ENCODE measurements at places on chromosomes 6 and 20. TPM values are rescaled to one million over a fixed set of nuclear protein-coding genes. Genes with fewer than 3 reads are reported as not detected.

Gene BIRC7
- 12.7 TPM for total RNA-seq

DNA sequence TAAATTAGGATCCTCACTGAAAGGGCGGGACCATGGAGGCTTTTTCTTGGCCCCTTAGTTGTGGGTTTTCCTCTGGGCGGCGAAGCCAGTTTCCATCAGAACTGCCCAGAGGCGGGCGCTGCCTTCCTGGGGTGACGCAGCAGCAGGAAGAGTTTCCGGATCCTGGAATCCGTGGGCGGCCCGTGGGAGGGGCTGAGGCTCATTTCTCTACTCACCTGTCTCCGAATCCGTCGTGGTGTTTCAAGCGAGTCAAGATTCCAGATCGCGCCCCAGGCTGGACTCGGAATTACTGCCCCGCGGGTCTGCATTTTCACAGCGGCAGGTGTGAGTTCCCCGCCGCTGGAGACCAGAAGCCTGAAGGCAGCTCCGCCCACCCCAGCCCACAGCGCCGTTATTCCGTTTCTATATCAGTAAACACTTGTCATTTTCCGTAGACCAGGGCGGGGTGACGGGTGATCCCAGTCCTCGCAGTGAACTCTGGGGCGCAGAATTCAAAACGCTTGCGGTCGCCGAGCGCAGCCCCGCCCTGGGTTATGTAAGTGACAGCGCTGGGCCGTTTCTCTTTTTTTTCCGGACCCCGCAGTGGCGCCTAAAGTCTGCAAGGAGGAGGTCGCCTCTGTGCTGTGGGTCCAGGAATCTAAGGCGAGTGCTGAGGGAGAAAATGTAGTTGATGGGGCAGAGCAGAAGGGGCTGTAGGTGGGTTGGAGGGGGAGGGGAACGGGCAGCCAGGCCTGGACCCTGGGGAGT, 27.2 kb upstream of the POU5F1 start:
- peak overlapping the region; percentile 39 for H3K4me3 ChIP-seq
- DNase-seq: peak; percentile 95
- peaks cover 10% of the 10 kb centered on the region for H3K4me1 ChIP-seq
- no peaks in the 10 kb centered on the region for H3K27me3 ChIP-seq

DNA sequence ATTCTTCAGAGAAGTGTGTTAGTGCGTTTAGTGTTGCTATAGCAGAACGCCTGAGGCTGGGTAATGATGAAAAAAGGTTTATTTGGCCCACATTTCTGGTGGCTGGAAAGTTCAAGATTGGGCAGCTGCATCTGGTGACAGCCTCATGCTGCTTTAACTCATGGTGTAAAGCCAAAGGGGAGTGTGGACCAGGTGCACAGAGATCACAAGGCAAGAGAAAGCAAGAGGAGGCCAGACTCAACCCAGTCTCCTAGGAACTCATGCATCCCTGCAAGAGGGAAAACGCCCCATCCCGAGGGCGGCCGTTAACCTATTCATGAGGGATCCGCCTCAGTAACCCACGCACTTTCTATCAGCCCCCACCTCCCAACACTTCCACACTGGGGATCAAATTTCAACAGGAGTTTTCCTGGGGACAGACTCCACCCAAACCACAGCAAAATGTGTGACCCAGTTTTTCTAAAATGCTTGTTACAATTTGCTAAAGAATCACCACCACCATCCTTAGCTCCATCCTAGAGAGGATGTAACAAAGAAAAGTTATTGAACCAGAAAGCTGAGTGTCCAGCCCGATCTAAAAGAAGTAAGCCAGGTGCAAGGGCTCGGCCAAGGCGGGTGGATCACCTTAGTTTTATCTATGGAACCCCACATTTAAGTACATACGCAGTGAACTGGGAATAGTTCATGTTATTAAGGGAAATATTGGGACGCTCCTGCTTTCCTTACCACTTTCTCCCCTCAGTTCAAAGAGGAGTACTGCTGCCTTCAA, 164.8 kb downstream of the QKI start:
- DNase-seq: no peak
- H3K4me3 ChIP-seq: no peak overlapping the region
- H3K4me1 ChIP-seq: peaks cover 7% of the 10 kb centered on the region
- H3K27ac ChIP-seq: no peak overlapping the region

DNA sequence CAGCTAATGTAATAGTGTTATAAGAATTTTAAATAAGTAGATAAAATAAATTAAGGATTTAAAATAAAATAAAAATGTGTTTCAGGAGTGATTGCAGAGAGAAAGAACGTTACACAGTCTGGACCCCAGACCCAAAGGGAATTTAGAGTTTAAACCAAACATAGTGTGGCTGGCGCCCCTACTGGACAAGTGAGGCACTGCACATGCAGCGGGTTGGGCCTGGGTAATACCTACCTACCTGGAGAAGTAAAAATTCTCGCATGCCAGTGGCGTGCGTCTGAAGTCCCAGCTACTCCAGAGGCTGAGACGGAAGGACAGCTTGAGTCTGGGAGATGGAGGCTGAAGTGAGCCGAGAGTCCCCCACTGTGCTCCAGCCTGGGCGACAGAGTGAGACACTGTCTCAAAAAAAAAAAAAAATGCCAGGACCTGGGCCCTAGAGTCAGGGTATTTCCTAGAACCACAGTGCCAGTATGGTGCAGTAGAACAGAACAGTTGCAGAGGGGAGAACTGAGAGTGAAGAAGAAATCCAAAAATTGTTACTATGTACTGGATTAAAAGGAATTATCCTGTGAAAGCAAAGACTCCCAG, 71.4 kb upstream of the TCF21 start:
- H3K4me3 ChIP-seq: no peak overlapping the region
- no peaks in the 10 kb centered on the region for H3K4me1 ChIP-seq
- DNase-seq: peak; percentile 16
- H3K27ac ChIP-seq: no peak overlapping the region

- no peaks in the 10 kb centered on the region for H3K4me1 ChIP-seq
- no peak for DNase-seq
- H3K36me3 ChIP-seq: no peaks in the 10 kb centered on the region
- H3K27me3 ChIP-seq: peaks cover 17% of the 10 kb centered on the region
- no peak overlapping the region for H3K4me3 ChIP-seq
- no peak overlapping the region for H3K27ac ChIP-seq
Observed at GRCh38 chr20:63441136-63442099, 31.0 kb downstream of the KCNQ2 start.

DNA sequence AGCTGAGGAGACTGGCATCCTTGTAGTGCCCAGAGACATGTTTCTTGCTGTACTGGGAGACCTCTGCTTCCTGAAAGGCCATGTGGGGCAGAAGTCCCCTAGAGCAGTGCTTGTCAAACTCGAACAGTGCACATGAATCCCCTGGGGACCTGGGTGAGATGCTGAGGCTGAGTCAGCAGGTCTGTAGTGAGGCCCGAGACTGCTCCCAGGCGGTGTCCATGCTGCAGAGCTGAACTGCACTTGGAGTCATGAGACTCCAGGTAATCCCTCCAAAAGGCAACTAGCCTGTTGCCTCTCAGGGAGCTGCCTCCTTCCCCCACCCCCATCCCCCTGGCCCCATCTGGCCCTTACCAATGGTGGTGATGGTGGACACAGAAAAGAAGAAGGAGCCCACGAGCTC, 3.7 kb downstream of the KCNK17 start:
- DNase-seq: no peak
- no peak overlapping the region for H3K27ac ChIP-seq
- no peak overlapping the region for H3K4me3 ChIP-seq
- no peaks in the 10 kb centered on the region for H3K4me1 ChIP-seq
- peaks cover 44% of the 10 kb centered on the region for H3K27me3 ChIP-seq
- no peaks in the 10 kb centered on the region for H3K36me3 ChIP-seq

DNA sequence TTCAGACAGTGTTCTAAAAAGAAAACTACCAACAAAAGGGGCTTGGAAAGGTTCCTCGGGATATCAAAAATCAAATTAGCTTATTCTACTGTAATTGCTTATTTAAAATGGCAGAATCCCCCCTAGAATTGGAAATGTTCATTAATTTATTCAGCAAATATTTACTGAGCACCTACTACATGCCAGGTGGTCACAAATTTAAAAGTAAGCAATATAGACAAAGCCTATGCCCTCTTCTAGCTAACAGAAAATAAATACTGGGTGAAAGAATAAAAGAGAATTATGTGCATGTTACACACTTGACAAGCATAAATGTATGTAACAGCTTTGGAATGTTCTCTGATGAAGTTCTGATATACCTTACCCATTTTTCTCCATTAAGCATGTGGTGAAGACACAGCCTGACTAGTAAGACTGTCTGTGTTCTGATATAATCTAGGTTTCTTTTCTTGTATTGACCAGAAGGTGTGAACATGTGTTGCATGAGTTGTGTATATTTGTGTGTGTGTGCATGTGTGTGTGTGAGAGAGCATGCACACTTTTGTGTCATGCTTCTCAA, 606.7 kb upstream of the CITED2 start:
- no peaks in the 10 kb centered on the region for H3K27me3 ChIP-seq
- DNase-seq: no peak
- no peak overlapping the region for H3K4me3 ChIP-seq
- peak overlapping the region; percentile 69 for H3K27ac ChIP-seq
- no peaks in the 10 kb centered on the region for H3K36me3 ChIP-seq

DNA sequence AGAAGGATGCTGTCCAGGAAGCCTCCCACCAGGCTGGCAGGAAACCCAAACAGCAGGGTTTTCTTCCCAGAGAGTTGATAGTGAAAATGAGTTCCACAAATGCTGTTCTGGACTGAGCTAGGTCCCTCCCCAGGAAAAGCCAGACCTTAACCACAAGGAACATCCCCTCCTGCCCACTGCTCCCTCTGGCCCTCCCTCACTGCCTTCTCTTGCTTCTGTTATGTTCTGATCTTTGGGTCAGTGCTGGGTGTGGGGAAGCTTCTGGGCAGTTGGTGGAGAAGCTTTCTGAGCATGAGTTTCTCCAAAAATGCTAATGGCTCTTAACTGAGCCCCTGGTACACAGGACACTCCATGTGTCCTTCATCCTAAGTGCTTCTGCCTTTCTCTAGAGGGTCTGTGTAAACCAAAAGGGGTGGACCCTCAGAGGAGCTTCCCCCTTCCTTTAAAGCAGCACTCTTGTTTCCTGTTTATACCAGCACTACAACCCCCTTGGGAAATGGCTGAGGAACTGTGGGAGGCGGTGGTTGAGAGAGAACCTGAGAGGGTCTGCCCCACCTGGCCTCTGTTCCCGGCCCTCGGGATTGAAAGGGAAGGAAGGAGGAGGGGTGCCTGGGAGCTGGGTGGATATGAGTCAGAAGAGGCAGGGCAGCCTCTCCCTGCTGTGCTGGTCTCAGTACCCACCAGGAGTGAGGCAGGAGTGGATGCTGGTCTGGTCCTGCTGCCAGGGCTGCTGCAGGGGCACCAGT, 42.0 kb downstream of the CDS2 start:
- no peaks in the 10 kb centered on the region for H3K27me3 ChIP-seq
- DNase-seq: no peak
- H3K27ac ChIP-seq: peak overlapping the region; percentile 24
- no peak overlapping the region for H3K4me3 ChIP-seq
- no peaks in the 10 kb centered on the region for H3K36me3 ChIP-seq

DNA sequence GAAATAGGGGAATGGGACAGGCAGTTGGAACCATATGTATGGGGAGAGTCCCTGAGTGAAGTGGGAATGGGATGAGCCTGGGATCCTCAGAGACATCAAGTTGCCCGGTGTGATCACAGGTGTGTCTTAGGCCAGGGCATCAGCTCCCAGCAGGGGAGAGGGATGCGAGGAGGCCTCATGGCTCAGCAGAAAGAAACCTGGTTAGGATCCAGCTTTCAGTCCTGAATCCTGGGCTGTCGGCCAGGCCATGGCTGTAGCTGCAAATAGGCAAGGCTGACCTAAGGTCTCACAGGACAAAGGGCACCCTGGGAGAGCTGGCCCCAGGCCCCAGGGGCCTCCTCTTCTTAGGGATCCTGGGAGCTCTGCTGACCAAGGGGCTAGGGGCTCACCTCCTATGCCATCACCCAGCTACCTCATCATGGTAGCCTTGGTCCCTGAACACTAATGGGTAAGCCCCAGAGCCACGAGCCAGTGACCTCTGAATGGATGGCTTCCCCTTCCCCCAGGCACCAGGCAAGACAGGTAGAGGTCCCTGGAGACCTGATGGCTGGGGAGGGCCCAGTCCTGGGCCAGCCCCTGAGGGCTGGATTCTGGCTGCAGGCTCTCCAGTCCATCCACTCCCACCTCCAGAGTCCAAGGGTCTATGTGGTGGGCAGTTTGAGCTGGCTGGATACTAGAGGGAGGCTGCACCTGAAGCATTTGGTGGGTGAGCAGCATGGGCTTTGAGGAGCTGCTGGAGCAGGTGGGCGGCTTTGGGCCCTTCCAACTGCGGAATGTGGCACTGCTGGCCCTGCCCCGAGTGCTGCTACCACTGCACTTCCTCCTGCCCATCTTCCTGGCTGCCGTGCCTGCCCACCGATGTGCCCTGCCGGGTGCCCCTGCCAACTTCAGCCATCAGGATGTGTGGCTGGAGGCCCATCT, at the start of gene SLC22A7:
SLC22A7 (plus strand) TSS at position 617 of the 921 bp plus-strand sequence; CDS start at position 716, 99 bp downstream.
- H3K4me1 ChIP-seq: no peaks in the 10 kb centered on the region
- H3K27ac ChIP-seq: no peak within 1 kb of the TSS
- H3K27me3 ChIP-seq: peaks cover 3% of the 10 kb centered on the region
- no peak for DNase-seq
- no peaks in the 10 kb centered on the region for H3K36me3 ChIP-seq
- no peak within 1 kb of the TSS for H3K4me3 ChIP-seq

DNA sequence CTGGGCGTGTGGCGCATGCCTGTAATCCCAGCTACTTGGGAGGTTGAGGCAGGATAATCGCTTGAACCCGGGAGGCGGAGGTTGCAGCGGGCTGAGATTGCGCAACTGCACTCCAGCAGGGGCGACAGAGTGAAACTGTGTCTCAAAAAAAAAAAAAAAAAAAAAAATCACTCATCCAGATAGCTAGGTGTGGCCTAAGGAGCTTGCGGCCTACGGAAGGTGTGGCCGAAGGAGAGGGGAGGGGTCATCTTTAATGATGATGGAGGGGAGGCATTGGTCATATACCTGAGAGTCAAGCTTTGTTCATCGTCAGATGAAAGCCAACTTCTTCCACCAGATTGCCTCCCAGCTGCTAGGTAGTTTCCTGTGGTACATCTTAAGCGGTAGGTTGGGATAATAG, 801 bp upstream of the PPARD start:
- H3K36me3 ChIP-seq: no peaks in the 10 kb centered on the region
- H3K27me3 ChIP-seq: peaks cover 4% of the 10 kb centered on the region
- no peak overlapping the region for H3K27ac ChIP-seq
- H3K4me3 ChIP-seq: no peak overlapping the region

GRCh38 chr6:82681119-82681714, 317.6 kb downstream of the TPBG start:
- no peak overlapping the region for H3K27ac ChIP-seq
- no peak overlapping the region for H3K4me3 ChIP-seq
- no peaks in the 10 kb centered on the region for H3K36me3 ChIP-seq

DNA sequence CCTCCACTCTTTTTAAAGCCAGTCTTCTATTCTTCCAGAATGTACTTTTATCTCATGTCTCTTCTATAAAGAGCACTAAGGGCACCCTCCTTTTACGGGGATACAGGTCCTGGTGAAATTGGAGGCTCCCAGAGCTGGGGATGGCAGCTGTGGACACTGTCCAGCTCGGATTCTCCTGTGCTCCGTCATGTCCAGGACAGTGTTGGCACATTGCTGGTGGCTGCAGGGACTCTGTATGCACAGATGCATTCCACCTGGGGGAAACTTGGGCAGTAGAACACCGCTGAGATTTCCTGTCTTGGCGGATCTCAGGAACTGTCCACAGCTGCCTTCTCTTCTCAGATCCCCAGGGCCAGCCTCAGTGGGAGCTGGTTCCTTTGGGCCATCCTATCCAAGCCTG, 56.6 kb upstream of the CLDN20 start:
- no peak overlapping the region for H3K27ac ChIP-seq
- no peaks in the 10 kb centered on the region for H3K36me3 ChIP-seq
- DNase-seq: no peak
- H3K4me1 ChIP-seq: no peaks in the 10 kb centered on the region

All from transverse colon (tissue), 4 donors.